ENCODE measurements at places on chromosomes 16 and 17.

GRCh38 chr17:7313088-7313889 lies 1.9 kb downstream of the GPS2 start:
- no peak for DNase-seq

DNA sequence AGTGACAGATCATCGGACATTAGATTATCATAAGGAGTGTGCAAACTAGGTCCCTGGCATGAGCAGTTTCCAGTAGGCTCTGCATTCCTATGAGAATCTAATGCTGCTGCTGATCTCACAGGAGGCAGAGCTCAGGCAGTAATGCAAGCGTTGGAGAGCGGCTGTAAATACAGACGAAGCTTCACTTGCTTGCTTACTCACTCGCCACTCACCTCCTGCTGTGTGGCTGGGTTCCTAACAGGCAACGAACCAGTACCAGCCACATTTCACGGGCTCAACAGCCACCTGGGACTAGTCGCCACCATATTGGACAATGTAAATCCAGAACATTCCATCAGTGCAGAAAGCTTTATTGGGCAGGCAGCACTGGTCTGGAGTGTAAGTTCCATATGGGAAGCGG lies 7.7 kb downstream of the JPH3 start:
- DNase-seq = no peak

DNA sequence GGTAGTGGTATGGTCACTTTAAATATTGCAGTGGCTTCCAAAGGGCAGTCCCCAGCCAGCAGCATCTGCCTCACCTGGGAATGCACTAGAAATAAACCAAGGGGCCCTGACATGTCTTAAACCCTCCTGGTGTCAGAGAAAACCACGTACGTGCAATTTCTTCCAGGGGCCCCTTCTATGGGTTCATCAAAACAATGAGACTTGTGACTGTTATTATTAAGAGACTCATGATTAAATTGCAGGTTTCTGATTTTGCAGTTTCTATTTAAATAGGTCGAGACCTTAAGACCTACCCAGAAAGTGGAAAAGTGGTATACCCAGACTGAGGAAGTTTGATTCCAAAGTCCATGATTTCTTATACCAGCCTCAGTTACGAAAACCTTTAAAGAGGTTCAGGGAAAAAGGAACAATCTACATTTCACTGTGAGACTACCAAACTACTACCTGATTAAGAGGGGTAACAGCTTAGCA lies 746 bp upstream of the POLG2 start:
- DNase-seq = no peak

DNA sequence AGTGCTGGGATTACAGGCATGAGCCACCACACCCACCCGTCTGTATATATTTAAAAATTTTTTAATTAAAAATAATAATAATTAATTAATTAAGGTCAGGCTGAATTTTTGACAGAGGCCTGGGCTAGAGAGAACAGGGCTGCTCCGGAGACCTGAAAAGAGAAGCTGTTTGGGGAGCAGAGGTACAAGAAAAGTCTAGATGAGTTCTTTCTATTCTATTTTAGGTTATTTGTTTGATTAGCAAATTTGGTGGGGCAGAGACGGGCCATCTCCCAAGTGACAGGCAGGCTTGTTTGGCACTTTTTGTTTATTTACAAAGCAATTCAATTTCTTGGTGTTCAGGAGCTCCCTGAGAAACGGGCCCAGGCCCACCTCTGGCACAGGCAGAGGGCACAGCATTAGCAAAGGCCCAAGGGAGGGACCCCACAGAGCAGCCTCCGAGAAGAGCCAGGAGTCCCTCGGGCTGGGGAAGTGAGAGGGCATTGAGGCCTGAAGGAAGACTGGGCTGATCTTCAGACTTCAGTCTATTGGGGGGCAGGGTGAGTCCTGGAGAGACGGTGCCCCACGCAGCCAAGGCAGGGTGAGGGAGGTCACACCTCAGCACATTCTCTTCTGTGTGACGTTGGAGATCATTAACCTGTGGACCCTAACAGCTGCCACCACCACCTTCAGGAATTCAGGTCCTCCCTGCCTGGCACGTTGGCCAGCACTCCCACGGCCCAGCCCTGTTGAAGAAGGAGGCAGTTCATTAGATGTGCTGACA lies 10.8 kb upstream of the RIPOR1 start:
- no peak for DNase-seq
